ENCODE measurements at places on chromosomes 16 and 17.
A peak's percentile ranks its signal among the peaks of the same experiment; 100 is the strongest.

- no peak for DNase-seq
These were observed 4.5 kb upstream of the EFNB3 start for GRCh38 chr17:7700510-7700909.

GRCh38 chr16:3822366-3823045 is 58.0 kb downstream of the CREBBP start:
- DNase-seq, result peak; percentile 20

DNA sequence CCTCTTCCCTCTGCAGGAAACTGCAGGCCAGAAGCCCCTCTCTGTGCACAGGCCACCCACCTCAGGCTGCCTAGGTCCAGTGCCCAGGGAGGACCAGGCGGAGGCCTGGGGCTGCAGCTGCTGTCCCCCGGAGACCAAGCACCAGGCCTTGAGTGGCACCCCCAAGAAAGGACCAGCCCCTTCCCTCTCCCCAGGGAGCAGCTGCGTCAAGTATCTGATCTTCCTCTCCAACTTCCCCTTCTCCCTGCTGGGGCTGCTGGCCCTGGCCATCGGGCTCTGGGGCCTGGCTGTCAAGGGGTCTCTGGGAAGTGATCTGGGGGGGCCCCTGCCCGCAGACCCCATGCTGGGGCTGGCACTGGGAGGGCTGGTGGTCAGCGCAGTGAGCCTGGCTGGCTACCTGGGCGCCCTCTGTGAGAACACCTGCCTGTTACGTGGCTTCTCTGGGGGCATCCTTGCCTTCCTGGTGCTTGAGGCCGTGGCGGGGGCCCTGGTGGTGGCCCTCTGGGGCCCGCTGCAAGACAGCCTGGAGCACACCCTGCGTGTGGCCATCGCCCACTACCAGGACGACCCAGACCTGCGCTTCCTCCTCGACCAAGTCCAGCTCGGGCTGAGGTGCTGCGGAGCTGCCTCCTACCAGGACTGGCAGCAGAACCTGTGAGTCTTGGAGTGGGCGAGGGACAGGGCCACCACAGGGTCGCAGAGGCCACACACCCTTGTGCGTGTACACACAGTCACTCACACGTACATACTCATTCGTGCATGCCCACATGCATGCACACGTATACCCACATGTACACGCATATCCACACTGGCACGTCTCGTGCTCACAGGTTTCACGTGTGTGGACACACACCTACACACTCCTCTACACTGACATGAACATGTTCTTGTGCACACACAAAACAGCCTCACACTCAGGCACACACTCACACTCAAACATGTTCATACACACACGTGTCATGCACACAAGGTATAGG is 8.3 kb downstream of the TSPAN10 start:
- no peak for DNase-seq

DNA sequence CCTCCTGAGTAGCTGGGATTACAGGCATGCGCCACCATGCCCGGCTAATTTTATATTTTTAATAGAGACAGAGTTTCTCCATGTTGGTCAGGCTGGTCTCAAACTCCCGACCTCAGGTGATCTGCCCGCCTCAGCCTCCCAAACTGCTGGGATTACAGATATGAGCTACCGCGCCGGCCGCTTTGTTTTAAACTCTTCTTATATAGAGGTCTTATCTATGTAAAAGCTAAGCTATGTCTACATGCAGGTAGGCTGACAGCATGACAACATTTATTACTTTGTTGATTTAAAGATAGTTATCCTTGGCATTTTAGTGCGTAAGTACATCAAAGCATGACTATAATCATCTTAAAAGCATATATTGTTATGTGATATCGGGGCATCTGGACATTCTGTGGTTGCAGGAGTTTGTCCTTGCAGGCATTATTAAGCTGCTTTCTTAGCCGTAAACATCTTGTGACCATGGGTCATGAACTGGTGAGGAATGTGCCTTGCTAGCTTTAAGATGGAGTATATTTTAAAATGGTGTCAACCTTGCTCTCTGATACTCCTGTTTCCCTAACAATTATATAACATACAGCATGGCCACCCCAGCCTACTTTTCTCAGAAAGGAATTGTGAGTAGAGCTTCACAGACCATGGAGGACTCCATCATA is 45.8 kb upstream of the TAOK1 start:
- DNase-seq, result no peak

DNA sequence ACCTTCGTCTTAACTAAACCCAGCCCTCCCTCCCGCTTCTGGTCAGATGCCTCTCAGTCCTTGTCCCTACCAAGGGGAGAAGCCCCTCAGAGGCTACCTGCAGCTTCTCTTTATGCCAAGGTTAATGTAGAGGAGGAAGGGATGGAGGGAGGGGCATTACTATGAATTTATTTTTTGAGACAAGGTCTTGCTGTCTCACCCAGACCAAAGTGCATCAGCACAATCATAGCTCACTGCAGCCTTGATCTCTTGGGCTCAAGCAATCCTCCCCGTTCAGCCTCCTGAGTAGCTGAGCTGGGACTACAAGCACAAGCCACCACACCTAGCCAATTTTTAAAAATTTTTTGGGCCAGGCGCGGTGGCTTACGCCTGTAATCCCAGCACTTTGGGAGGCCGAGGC is 15.3 kb downstream of the EPOP start:
- DNase-seq, result no peak

- DNase-seq, result no peak
These were observed 16.6 kb downstream of the C16orf96 start for GRCh38 chr16:4572715-4573114.

DNA sequence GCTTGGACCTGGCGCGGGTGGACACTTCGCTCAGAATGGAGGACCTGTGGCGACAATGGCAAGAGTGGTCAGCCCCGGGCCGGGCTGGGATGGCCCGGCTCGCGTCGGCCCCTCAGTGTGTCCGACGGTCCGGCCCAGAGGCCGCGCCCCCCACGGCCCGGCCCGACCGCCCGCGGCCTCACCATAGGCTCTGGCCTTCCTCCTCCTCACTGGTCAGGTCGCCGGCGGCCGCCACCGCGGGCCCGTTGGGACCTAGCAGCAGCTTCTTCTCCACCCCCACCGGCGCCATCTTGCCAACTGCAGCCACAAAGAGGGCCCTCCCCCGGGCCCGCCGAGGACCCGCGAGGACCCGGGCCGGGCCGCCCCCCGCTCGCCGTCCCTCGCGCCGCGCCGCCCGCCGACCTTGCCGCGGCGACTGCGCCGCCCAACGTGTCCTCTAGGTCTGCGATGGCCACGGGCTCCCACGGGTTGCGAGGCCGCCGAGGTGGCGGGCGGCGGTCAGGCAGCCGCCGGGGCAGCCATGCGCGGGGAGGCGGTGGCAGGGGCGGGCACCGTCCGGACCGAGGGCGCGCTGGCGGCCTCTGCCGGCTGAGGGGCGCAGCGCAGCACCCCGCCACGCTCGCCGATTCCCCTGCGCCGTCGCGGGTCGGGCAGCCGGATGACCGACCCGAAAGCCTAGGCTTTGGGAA is at the start of gene DYNC1LI2:
Gene DYNC1LI2, minus strand, starts transcription at position 307 of the 689 bp plus-strand sequence. Its CDS starts 18 bp downstream, at position 289.
- peak; percentile 35 for DNase-seq

- DNase-seq, result no peak
These were observed 149.7 kb downstream of the CCT6B start for GRCh38 chr17:34811561-34811960.

- no peak for DNase-seq
These were observed 214.0 kb upstream of the ASIC2 start for GRCh38 chr17:33506889-33507650.

DNA sequence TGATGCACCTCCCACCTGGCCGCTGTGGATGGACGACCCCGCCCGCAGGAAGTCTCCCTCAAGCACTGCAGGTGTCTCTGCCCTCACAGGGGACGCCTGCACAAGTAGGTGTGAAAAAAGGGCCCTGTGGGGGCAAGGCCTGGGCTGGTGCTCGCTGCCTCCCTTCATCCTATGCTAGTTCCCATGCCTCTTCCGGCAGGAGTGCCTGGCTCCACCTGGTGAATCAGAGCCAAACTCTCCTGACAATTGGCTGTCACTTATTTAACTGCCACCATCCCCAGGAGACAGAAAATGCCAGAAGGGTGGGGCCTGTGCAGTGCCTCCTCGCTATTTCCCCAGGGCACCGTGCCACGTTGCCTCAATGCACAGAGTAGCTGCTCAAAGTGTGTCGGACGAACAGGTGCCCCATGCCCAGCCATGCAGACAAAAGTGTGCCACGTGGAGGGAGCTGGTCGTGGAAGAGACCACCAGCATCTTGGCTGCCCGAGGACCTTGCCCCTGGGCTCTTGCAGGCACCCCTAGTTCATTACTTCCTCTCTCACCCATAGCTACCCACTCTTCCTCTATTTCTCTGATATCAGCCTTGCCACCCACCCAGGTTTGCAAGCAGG is 170.7 kb downstream of the SEC14L1 start:
- no peak for DNase-seq

- no peak for DNase-seq
These were observed 645 bp upstream of the ELMO3 start for GRCh38 chr16:67198238-67198734.

GRCh38 chr17:42363767-42364585 is 24.3 kb downstream of the STAT3 start:
- no peak for DNase-seq

GRCh38 chr17:73785958-73786743 is 141.9 kb upstream of the SDK2 start:
- DNase-seq, result no peak

DNA sequence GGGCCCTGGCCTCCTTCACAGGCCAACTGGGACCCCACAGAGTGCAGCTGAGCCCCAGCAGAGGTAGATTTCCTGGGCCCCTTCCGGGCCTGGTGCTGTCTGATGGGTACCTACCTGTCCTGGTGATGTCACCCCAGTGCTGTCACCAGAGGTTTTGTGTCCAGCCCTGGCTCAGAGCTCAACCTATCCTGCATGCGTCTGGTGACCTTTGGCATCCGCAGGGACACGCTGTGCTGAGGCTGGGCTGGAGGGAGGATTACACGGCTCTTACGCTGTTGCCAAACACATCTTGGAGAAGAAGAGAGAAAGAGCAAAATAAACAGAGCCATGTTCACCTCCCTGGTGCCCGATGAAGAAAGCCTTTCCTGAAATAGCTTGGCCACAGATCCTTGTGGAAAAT is 70.6 kb upstream of the MED9 start:
- DNase-seq, result no peak

DNA sequence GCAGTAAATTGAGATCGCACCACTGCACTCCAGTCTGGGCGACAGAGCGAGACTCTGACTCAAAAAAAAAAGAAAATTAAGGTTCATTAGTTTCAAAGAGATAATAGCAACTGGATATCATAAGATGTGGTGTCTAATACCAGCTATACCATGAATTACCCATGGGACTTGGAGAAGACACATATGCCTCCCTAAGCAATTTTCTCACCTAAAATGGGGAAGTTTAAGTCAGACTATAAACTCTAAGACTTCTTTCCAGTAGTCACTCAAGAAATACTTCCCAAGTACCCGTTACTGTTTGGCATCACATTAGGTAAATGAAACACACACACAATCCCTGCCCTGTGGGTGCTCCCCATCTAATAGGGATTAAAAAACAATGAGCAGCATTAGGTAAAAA is 22.6 kb downstream of the SMURF2 start:
- no peak for DNase-seq

GRCh38 chr17:77165577-77165976 is 24.8 kb downstream of the SEC14L1 start:
- no peak for DNase-seq

GRCh38 chr17:77153999-77154586 is 13.3 kb downstream of the SEC14L1 start:
- DNase-seq, result no peak

DNA sequence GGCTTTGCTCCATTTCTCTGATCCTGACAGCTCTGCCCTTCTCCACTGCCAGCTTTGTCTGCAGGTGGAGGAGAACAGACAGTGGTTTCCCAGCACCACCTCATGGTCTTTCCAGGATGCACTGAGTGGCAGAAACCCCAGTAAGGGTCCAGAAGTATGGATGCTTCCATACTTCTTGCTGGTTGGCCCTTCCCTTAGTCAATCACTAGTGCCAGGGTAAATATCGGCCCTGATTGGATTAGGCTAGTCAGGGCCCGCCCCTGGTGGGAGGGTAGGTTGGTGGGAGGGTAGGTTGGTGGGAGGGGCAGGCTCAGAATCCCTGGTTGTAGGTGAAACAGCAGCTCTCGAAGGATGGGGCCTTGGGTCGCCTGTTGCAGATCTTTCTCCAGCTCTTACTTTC is 10.2 kb downstream of the RNF213 start:
- no peak for DNase-seq

DNA sequence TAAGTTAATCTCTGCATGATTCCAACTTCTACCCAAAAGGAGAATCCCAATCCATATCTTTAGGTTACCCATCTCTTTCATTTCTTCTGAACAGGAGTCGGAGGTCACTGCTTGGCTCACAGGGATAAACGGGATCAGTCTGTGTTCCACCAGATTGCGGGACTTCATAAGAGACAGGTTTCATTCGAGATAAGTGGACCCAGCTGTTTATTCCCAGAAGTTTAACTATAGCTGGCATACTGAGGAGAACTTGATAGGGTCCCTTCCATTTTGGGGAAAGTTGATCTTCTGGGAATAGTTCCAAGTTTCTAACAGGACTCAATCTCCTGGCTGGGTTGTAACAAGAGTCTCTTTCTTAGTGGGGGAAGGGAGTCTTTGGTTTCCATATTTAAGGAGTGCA is 45.4 kb upstream of the ARL4D start:
- no peak for DNase-seq

GRCh38 chr17:75619506-75620431 is 13.5 kb upstream of the SMIM5 start:
- no peak for DNase-seq

GRCh38 chr16:12548270-12548983 is 255.3 kb downstream of the CPPED1 start:
- no peak for DNase-seq

- DNase-seq, result peak; percentile 97
These were observed 20.2 kb downstream of the NGFR start for GRCh38 chr17:49515196-49515770.

- no peak for DNase-seq
These were observed 5.3 kb downstream of the RBBP6 start for GRCh38 chr16:24544640-24545039.

DNA sequence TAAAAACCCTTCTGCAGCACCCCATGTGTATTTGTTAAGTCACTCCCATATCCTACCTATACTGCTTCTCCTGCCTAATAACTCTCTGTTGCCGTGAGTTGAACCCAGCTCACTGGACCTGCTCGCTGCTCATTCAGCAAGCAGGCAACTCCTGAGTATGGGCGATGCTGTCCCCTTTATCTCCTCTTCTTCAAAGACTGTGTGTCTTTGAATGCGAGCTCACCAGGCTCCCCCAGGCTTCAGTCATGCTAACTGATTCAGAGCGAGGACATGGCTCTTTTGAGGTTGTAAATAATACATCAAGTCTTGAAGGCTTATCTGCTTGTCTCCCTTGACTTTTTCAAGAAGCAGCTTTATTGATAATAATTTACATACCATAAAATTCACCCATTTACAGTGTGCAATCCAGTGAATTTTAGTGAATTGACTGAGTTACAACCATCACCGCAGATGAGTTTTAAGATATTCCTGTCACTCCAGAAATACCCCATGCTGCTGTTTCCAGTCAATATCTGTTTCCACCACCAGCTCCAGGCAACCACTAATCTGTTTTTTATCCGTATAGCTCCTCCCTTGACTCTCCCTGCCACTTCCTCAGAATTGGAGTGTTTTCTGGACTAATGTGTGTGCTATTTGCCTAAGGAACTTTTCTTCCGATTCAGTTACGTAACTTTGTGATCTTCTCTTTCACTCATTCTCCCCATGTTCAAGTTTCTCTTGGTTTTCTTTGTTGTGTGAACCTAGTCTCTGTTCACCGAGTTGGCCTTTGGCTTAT is 132.2 kb downstream of the SPECC1 start:
- no peak for DNase-seq

GRCh38 chr16:85473909-85474620 is 139.1 kb upstream of the GSE1 start:
- DNase-seq, result no peak

Measured in GM04504 (cell line).